ENCODE measurements at places on chromosomes 13 and 19.

GRCh38 chr13:43300865-43301264 is 277.5 kb downstream of the DNAJC15 start:
- DNase-seq = peak; percentile 72

DNA sequence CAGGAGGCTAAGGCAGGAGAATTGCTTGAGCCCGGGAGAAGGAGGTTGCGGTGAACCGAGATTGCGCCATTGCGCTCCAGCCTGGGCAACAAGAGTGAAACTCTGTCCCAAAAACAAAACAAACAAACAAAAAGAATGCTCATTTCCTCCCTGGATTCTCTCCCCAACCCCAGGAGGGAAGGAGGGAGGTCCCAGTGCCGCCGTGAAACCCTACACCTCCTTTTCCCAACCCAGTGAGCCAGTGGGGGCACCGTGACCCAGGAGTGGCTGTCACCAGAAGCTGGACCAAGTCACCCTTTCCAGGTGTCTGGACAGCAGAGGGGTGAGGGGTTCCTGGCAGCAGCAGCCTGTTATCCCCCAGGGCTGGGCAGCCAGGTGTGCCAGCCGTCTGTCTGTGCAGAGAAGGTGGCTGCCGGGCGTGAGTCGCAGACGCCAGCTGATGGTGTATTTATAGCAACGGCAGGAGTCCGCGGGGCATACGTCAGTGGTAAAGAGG is 23.5 kb downstream of the NFIC start:
- no peak for DNase-seq

GRCh38 chr19:821825-822503 is at the start of gene PLPPR3:
Gene PLPPR3, minus strand, starts transcription at chr19:821955. Its CDS starts 396 bp downstream, at chr19:821559.
- no peak for DNase-seq

DNA sequence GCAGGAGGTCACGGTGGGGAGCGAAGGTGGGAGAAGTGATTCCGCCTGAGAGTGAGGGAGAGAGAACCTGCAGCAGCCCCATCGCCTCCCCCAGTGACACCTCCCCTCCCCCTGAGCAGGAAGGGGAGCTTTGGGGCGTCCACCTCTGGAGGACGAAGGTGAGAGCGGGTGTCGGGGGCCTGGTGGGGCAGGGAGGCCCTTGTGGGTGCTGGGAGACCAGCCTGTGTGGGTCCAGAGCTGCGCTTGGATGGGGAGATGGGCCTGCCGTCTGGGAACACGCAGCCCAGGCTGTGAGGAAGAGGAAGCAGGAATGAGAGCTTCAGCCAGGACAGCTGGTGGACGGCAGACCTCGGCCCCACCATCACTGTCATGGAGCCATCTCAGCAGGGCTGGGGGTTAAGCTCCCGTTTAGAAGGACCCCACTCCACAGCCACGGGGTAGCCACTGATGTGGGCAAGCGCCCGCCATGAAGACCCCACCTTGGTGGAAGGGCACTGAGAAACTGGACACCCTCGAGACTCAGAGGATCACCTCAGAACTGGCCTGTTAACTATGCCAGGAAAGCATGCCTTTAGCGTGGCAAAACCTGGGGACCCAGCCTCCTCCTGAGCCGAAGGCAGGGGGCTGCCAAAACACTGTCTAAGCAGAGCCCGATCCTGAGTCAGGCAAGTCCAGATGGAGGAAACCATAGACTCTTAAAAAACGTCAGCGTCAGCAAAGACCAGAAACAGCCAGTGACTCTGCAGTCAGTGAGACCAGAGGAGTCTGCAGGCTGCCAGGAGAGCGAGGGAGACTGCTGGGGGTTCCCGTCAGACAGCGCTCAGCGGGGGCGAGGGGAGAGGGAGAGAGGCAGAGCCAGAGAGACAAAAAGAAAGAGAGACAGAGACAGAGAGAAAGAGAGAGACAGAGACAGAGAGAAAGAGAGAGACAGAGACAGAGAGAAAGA is 6.4 kb upstream of the PROZ start:
- peak; percentile 4 for DNase-seq

GRCh38 chr13:32882691-32883090 is 133.5 kb upstream of the KL start:
- DNase-seq = no peak

DNA sequence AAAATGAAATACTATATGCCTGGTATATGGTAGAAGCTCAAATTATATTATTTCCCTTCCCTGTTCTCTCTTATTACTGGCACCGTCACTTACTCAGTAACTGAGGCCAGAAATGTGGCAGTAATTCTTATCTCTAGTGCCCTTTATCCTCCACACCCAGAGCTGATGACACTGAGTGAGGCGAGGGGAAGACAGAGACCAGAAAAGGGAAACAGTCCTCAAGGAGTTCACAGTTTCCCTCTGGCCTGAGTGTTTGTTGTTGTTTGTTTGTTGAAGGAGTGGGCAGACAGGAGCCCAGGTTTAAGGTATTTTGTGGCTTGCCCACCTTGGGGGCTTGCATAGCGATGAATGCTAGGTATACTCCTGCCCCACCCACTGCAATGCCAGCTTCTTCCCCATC is 101.5 kb upstream of the FNDC3A start:
- DNase-seq = no peak

DNA sequence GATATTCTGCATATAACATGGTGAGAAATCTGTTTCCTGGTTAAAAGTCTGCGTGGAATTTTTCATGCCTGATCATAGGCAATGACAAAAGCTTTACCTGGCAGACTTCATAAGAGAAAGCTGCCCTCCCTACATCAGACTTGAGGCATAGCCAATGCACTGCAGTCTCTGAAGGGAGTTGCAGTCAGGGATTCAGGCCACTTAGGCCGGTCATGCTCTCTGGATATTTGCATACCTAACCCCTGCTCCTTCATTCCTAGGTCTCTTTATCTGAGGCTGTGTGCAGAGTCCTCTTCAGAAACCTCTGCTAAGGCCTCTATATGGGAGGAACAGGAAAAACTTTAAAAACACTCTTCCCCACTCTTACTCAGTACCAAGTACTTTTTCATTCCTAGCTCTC is 287.4 kb downstream of the PCDH17 start:
- no peak for DNase-seq

- DNase-seq = no peak
These were observed 31.0 kb upstream of the SLC1A6 start for GRCh38 chr19:15010501-15011300.

DNA sequence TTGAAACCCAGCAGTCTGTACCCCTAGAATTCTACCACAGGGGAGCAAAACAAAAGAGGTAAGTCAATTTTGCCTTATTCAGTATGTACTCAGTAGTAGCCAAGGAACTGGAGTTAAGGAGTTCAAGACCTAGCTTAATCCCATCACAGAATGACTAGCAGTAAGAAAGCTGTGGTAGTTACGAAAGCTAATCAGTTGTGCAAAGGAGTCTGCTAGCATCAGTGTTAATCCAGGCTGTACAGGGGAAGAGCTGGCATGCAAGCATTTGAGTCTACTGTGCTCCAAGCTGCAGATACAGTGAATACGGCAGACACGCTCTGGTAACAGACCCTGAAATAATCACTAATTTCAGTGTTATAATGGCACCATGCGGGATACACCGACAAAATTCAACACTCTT is 4.7 kb downstream of the DNMT1 start:
- no peak for DNase-seq

- DNase-seq = no peak
These were observed 62.8 kb upstream of the EDNRB start for GRCh38 chr13:77981281-77981881.

- no peak for DNase-seq
These were observed 222.3 kb downstream of the TEX29 start for GRCh38 chr13:111542530-111543341.

DNA sequence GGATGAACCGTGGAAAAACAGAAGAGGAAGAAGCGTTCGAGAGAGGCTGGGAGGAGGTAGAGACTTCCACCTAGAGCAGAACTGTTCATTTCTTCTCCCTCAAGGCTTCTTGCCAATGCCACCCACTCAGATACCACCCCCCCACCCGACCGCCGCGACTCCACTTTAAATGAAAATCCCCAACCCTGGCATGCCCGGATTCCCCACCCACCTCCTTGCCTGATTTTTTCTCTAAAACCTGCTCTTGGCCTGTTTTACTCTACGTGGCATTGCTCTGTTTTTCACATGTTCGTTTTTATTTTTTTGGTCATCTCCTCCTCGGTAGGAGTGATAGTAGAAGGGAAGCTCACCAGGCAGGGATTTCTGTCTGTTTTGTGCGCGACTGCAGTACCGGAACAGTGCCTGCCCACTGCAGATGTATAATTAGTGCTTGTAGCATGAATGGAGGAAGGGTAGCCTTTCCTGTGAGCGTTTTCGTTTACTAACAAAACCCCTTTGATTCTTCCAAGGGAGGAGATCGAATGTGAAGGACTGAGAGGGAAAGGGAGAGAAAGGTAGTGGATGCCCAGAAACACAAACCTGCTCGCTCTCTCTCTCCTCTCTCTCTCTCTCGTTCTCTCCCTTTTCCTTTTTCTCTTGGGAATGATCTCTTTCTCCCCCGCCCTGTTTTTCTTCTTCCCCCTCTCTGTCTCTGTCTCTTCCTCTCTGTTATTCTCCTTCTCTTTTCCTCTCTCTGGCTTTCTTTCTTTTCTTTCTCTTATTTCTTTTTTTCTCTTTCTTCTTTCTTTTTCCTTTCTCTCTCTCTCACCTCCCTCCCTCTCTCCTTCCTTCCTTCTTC is 2.2 kb downstream of the CD70 start:
- DNase-seq = no peak

DNA sequence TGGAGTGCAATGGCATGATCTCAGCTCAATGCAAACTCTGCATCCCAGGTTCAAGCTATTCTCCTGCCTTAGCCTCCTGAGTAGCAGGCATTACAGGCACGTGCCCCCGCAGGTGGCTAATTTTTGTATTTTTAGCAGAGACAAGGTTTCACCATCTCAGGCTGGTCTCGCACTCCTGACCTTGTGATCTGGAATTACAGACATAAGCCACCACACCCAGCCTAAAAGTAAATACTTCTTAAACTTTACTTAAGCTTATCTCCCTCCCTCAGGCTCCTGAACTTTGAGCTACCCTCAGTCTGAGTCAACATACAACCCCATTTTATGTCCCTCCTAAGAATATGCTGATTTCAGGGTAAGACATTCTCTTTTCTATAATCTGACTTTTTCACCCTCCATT is 66.1 kb downstream of the ZNF486 start:
- DNase-seq = no peak

- DNase-seq = no peak
These were observed 16.3 kb upstream of the ADPRHL1 start for GRCh38 chr13:113469582-113469981.

- no peak for DNase-seq
These were observed 62.0 kb downstream of the XPO4 start for GRCh38 chr13:20840568-20840967.

DNA sequence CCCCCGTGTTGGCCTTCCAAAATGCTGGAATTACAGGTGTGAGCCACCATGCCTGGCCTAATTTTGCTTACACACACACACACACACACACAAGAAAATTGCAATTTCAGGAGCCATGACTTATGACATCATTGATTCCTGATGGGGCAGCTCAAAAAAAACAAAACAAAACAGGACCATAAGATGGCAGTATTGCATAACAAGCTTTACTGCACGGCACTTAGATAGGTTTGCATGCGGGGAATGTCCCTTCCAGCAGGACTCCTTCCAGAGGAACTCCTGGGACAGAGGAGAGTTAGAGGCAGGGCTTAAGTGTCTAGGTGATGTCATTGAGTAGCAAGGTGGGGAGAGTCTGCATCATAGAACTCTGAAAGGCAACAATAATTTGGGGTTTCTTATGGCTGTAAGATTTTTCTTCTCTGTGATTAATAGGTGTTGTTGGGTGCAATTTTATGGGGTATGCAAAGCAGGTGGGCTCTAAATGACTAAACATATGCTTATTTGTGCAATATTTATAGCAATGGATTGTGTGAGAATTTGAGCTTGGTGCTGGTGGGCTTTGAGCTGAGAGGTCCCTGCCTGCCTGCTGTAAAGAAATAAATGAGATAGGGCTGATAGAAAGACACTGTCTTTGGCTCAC is 9.0 kb upstream of the ACSBG2 start:
- no peak for DNase-seq

DNA sequence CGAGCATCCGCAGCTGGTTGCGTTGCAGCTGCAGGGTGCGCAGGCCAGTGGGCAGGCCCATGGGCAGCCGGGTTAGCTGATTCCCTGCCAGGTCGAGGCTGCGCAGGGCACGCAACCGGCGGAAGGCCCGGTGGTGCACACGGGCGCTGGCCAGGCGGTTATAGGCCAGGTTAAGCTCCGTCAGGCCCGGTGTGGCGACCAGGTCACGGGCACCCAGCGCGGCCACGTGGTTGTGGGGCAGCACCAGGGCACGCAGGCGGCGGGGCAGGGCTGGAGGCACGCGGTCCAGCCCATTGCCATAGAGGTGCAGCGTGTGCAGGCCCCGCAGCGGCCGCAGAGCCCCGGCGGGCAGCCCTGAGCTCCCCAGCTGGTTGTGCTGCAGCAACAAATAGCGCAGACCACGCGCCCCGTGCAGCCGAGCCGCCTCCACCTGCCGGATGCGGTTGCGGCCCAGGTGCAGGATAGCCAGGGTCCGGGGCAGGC is 5.3 kb downstream of the PODNL1 start:
- DNase-seq = no peak

DNA sequence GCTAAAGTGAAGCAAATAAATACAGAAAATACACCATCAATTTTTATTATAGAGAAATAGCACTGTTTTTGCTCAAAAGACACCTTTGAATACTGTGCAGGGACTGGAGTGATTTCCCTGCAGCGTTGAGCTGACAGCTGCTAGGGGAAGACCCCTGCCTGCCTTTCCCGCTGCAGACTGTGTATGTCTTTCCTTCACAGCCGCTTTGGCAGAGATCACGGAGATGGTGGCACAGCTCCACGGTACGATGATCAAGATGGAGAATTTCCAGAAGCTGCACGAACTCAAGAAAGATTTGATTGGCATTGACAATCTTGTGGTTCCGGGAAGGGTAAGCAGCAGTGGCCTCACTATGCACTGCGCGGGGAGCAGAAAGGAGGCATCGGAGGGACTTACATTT is 141.5 kb downstream of the STK24 start:
- DNase-seq = no peak

GRCh38 chr19:11881151-11881800 is 6.3 kb upstream of the ZNF69 start:
- DNase-seq = no peak

GRCh38 chr13:49559006-49559405 is 26.4 kb downstream of the RCBTB1 start:
- no peak for DNase-seq

GRCh38 chr19:11587975-11588631 is 9.2 kb upstream of the ZNF627 start:
- DNase-seq = no peak

All from AG09319 (cell line).